Left colon (tissue), 2 donors: ENCODE measurements at places on chromosomes 2 and 18. TPM values are rescaled to one million over a fixed set of nuclear protein-coding genes. Genes with fewer than 3 reads are reported as not detected.

NPAS2 gene
- 59.6 TPM for total RNA-seq

TDRD15 gene
- total RNA-seq = 0.06 TPM

DNA sequence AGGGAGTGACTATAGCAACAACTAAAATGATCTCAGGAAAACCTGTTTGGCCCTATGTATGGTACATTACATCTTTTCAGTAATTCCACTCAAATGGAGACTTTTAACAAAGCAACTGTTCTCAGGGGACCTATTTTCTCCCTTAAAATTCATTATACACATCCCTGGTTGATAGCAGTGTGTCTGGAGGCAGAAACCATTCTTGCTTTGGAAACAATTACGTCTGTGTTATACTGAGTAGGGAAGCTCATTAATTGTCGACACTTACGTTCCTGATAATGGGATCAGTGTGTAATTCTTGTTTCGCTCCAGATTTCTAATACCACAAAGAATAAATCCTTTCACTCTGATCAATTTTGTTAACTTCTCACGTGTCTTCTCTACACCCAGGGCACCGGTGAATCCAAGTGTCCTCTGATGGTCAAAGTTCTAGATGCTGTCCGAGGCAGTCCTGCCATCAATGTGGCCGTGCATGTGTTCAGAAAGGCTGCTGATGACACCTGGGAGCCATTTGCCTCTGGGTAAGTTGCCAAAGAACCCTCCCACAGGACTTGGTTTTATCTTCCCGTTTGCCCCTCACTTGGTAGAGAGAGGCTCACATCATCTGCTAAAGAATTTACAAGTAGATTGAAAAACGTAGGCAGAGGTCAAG, 955 bp downstream of the TTR start:
- no peak for DNase-seq

DNA sequence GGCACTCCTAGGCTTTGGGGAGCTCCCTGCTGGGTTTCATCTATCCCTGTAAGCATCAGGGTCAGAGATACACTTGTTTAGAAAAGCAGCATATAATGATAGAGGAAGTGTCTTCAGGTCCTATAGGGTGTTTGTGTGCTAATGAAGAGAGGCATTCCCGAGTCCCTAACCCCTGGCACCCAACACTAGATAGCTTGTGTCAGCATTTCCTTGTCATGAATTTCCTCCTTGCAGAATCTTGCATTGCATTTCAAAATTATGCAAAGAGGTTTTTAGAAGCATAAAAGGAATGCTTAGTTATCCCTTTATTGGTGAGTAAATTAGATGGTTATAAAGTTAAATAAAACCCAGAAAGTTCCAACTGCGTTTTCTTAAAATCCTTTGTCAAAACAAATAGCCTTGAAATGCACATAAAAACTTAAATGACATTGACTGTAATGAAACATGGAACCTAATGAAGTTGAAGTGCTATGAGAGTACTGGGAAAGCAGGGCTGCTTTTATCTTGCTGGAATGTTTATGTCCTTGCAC, 63.7 kb upstream of the LHCGR start:
- no peak for DNase-seq

GRCh38 chr2:9693196-9693491, 62.3 kb upstream of the YWHAQ start:
- DNase-seq = peak; percentile 50
